HFFc6 (cell line): ENCODE measurements at places on chromosomes 4 and X.
A peak's percentile ranks its signal among the peaks of the same experiment; 100 is the strongest.

- peak; percentile 11 for DNase-seq
These were observed 31.2 kb downstream of the ATG4A start for GRCh38 chrX:108122748-108123147.

DNA sequence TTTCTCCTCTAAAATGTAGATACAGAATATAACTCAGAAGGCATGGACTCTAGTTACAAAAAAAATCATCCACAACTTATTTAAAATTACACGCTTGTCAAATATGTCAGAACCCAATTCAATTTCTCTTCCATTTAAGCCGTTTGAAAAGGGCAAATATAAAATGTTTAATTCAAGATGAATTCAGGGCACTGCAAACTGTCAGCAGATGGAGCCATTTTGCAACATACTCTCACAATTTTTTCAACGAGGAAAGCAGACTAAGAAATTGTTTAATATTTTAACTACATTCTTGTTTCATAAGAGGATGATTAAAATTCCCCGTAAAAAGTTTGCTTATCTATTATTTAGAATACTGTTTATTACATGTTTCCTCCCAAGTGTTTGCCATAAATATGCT is 321.3 kb upstream of the CPXCR1 start:
- DNase-seq = no peak

- DNase-seq = peak; percentile 99
These were observed 101.2 kb downstream of the SMIM20 start for GRCh38 chr4:26015133-26015651.

DNA sequence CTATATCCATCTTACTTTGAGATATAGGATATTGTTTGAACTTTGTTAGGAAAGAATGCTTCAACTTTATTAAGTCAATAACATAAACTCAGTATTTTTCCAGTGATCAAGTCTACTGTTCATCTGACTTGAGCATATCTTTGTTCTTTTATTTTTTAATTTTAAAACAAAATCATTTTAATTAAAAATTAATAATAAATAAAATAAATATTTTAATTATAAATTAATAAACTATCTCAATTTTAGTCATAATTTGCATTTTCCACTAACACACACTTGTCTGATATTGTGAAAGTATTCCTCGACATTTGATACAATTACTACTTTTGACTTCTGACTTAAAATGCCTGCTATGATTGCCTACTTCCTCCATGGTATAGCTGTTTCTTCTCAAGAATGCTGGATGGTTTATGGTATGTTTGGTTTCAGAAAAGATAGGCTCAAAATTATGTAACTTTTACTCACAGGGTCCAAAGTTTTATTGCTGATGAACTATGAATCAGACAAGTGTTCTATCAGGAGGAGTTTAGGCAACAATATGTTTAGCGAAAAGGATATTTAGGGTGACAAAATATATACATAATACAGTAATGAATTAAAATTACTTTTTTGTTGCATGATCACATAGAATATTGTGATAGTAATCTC is 1132.3 kb upstream of the PCDH10 start:
- no peak for DNase-seq

DNA sequence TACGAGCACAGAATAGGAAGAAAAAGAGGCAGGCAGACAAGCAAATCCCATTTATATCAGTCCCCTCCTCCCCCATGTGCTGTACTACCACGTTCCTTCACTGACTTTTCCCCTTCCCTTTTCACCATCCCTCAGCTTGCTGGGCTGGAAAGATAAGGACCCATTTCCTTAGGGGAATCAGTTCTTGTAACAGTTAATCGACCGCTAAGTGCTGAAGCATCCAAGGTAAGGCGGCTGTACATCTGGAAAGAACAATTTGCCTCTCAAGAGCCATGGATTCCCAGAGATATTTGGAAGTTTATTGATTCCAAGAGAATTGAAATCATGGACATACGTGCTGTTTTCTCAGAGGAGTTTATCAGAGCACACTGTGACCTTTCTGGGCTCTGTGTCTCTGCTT is 1688.0 kb downstream of the STIM2 start:
- no peak for DNase-seq

DNA sequence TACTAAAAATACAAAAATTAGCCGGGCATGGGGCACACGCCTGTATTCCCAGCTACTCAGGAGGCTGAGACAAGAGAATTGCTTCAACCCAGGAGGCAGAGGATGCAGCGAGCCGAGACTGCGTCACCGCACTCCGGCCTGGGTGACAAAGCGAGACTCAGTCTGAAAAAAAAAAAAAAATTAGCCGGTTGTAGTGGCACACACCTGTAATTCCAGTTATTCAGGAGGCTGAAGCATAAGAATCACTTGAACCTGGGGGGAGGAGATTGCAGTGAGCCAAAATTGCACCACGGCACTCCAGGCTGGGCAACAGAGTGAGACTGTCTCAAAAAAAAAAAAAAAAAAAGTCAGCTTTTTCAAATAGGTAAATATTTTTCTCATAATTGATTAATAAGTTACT is 71.9 kb downstream of the WDFY3 start:
- DNase-seq = no peak

GRCh38 chrX:53421772-53422085 is 725 bp downstream of the SMC1A start:
- DNase-seq = no peak

GRCh38 chrX:111123606-111124179 is 27.7 kb downstream of the PAK3 start:
- DNase-seq = no peak

- no peak for DNase-seq
These were observed 8.4 kb upstream of the PRDM8 start for GRCh38 chr4:80188801-80189458.

DNA sequence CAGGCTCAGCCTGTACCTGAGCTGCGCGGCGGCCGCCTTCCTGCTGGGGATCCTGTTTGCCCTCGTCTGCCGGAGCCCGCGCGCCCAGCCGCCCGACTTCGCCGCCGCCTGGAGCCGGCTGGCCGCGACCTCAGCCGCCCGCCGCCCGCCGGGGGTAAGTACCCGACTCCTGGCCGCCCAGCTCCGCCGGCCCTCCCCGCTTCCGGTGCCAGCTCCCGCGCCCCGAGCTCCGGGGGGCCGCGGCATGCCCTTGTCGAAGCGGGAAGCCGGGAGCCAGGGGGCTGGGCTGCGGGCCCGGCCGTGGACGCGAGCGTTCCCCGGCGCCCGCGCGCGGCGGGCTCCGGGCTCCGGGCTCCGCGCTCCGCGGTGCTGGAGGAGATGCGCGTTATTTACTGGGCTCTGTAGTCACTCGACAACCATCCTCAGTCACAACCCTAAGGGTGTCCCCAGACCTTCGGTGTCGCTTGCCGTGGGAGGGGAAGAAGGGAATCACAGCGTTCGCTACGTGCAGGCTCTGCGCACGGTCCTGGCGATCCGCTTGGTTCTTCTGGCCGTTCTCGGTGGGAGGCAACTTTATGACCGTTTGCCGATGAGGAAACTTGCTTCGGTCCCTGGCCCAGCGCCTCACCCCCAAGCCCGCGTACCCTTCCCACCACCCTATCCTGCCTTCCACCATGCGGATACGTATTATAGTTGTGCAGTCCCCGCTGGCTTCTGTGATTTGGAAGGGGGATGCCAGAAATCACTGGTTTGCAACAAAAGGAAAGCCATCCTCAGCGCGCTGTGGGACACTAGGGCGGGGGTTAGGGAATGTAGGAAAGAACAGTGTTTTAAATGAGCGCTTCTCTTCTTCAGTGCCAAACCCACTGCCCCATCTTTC is 944 bp downstream of the SNX25 start:
- peak; percentile 36 for DNase-seq

- no peak for DNase-seq
These were observed 67.5 kb upstream of the NPY2R start for GRCh38 chr4:155140889-155141288.

GRCh38 chr4:88706574-88706973 is 8.9 kb upstream of the NAP1L5 start:
- peak; percentile 65 for DNase-seq

GRCh38 chrX:132751063-132751690 is 207.3 kb downstream of the HS6ST2 start:
- DNase-seq = no peak

- DNase-seq = no peak
These were observed 1093.0 kb upstream of the TENM3 start for GRCh38 chr4:181150191-181150590.

GRCh38 chrX:42524379-42524778 is 253.6 kb downstream of the PPP1R2C start:
- DNase-seq = no peak

DNA sequence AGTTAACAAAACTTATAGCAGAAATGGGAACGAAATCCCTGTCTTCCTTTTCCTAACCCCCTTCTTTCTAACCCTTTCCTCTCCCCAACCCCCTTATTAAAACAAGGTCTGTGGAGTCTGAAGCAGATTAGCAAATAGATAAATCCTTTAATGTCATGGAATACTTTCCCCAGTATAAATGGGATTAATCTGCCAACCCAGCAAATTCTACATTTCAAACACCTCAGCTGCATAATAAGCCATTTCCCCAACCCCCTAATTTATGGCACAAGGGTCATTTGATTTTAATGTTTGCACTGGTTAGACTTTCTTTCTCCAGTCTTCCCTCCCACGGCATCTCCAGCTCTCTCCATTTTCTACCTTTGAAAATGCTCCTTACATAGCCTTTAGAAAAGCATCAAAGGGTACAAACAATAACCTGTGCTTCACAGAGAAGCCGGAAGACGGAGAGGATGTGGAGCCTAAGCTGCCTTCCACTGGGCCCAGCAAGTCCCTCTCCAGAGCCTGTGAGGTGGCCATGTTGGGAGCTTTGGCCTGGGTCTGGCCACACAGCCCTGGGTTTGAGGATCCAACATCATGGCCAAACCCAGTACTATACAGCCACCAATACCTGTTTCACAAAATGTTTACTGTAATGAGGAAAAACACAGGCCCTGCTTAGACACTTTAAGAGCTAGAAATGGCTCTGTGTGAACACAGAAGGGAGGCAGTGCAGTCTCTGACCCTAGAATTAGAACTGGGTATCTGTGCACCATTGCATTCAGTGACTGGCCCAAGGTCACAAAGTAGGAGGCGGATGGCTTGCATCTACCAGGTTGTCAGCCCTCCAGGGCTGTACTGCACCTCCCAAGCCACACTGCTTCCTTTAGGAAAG is 56.9 kb upstream of the SPRY1 start:
- DNase-seq = no peak

DNA sequence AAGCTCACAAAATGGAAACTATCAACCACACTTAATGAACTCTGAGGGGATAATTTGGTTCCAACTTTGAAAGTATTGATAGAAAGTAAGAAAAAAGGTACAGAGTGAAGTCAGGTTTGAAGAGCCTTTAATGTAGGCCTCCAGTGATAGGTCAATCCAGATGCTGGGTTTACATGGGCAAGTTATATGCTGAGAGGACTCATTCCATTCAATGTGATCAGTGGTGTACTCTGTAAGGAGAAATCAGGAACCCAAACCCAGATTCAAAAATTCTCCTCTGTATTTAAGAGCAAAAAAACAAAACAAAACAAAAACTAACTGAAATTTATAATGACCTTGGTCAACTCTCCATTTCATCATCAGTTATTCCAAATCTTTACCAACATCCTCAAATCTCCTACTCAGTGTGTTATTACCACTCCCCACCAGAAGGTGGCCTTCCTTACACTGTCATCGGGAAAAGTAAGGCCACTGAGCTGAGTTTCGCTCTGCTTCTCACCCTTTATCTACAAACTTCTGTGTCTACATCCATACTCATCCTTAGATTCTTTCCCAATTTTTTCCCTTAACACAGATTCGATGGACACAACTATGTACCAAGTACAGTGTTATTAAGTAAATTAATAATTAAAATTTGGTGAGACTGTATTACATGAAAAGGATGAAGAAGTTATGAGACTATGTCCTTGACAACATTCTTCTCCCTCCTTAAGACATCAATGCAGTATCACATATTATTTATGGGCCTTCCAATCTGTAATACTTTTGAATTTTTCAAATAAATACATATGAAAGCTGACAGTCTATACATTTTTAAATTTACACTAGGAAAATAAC is 88.3 kb downstream of the ZAR1 start:
- DNase-seq = peak; percentile 70

- DNase-seq = no peak
These were observed 22.8 kb upstream of the PIN4 start for GRCh38 chrX:72158773-72159172.

DNA sequence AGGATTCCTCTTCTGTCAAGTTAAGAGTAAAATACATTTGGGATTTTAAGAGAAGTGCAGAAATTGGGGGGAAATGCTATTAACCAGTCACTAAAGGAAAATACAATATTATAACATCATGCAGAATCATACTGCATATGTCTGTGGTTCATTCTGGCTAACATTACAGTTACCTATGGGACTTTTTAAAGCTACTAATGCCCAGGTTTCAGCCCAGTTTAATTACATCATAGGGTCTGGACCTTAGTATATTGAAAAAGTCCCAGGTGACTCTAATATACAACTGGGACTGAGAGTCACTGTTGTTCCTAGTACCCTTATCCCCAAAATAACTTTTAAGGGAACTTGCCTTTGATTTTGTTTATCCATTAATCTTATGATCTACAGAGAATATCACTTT is 10.0 kb downstream of the ABCE1 start:
- no peak for DNase-seq

- DNase-seq = peak; percentile 88
These were observed 35.7 kb downstream of the AFAP1 start for GRCh38 chr4:7903791-7904516.

DNA sequence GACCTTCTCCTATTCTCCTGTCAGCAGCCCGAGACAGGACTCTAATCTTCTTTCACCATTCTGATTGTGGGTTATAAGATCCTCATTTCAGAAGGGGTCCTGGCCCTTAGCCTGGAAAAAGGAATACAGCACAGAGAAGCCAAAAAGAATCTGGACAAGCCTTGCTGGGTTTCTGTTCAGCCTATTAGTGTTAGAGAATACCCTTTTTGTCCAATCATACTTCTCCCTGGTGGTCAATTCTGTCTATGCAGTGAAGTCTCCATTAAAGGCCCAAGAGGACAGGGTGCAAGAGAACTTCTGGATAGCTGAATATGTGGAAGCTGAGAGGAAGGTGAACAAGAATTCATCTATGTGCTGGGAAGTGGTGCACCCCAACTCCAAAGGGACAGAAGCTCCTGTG is 105.7 kb upstream of the AGA start:
- no peak for DNase-seq

GRCh38 chr4:110705440-110705782 is 82.5 kb upstream of the PITX2 start:
- no peak for DNase-seq

- DNase-seq = no peak
These were observed 22.5 kb upstream of the JAKMIP1 start for GRCh38 chr4:6222761-6223292.

DNA sequence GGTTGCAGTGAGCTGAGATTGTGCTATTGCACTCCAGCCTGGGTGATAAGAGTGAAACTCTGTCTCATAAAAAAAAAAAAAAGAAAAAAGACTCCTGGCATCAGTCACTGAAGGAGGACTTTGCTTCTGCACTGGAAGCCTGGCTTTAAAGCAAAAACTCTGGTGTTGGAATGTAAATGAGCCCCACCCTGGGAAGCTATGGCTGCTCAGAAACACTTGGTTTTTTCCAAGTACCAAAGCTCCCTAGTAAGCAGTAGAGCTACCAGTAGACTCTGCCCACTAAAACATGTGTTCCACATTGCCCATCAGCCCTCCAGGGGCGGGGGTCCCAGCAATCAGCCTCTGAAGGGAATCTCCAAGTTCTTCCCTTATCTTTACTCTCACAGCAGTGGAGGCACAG is 154.4 kb downstream of the SHROOM3 start:
- peak; percentile 81 for DNase-seq

GRCh38 chrX:101617211-101618191 is at the start of gene ARMCX6:
ARMCX6 (minus strand) TSS chrX:101618000; CDS start chrX:101616620, 1,380 bp downstream.
- DNase-seq = peak; percentile 50

GRCh38 chr4:156677131-156677531 is 294.5 kb downstream of the PDGFC start:
- DNase-seq = no peak
